ENCODE measurements at places on chromosomes 7 and 10. TPM values are rescaled to one million over a fixed set of nuclear protein-coding genes. Genes with fewer than 3 reads are reported as not detected.

The NDUFB2 gene
- 142 TPM for total RNA-seq

The PRPS1L1 gene
- total RNA-seq: not detected

The OPALIN gene
- total RNA-seq: not detected

The SSC4D gene
- 0.09 TPM for total RNA-seq

The MYPN gene
- 0.11 TPM for total RNA-seq

The IFIT1B gene
- not detected for total RNA-seq

The OR2A5 gene
- not detected for total RNA-seq

The SHH gene
- total RNA-seq: under 0.01 TPM

The LMOD2 gene
- not detected for total RNA-seq

The GOLGA7B gene
- total RNA-seq: 0.11 TPM

The ARHGEF35 gene
- total RNA-seq: under 0.01 TPM

The ASB10 gene
- not detected for total RNA-seq

The DNAJC2 gene
- 11.9 TPM for total RNA-seq

The CALU gene
- 321 TPM for total RNA-seq

The ENKUR gene
- total RNA-seq: 0.60 TPM

The NUDT13 gene
- total RNA-seq: 2.2 TPM

The MKX gene
- under 0.01 TPM for total RNA-seq

The HOXA5 gene
- 10.7 TPM for total RNA-seq

The EN2 gene
- under 0.01 TPM for total RNA-seq

The C10orf53 gene
- total RNA-seq: not detected

The LRGUK gene
- 0.17 TPM for total RNA-seq

The OR2A42 gene
- total RNA-seq: not detected

The TRDMT1 gene
- total RNA-seq: 5.1 TPM

The FOXP2 gene
- 4.0 TPM for total RNA-seq

The TWIST1 gene
- total RNA-seq: 0.87 TPM

The GPR141 gene
- total RNA-seq: not detected

The ELOVL3 gene
- total RNA-seq: not detected

The C10orf105 gene
- total RNA-seq: not detected

The COL28A1 gene
- total RNA-seq: not detected

The PRTFDC1 gene
- 11.1 TPM for total RNA-seq

The CISD1 gene
- total RNA-seq: 22.0 TPM

The ADRA2A gene
- under 0.01 TPM for total RNA-seq

The MLXIPL gene
- total RNA-seq: not detected

The CDC14C gene
- total RNA-seq: under 0.01 TPM

The IFIT2 gene
- 8.9 TPM for total RNA-seq

The RAMP3 gene
- 467 TPM for total RNA-seq

The GPR85 gene
- total RNA-seq: 0.11 TPM

The ZMYND11 gene
- 54.3 TPM for total RNA-seq

The DKK1 gene
- 9.6 TPM for total RNA-seq

The IQCE gene
- 11.4 TPM for total RNA-seq

The SFRP4 gene
- total RNA-seq: under 0.01 TPM

The LIPF gene
- total RNA-seq: not detected

The CTAGE4 gene
- total RNA-seq: not detected

The SEPTIN7 gene
- total RNA-seq: 140 TPM

The FGL2 gene
- 4.9 TPM for total RNA-seq

The EPO gene
- total RNA-seq: not detected

The ATP5F1C gene
- total RNA-seq: 233 TPM

The PPP1R3C gene
- total RNA-seq: 0.09 TPM

The CBLL1 gene
- 10.2 TPM for total RNA-seq

The OR9A2 gene
- not detected for total RNA-seq
